ENCODE measurements at places on chromosomes 5 and 9.

- DNase-seq = no peak
These were observed 45.0 kb upstream of the PRRC2B start for GRCh38 chr9:131348631-131349521.

DNA sequence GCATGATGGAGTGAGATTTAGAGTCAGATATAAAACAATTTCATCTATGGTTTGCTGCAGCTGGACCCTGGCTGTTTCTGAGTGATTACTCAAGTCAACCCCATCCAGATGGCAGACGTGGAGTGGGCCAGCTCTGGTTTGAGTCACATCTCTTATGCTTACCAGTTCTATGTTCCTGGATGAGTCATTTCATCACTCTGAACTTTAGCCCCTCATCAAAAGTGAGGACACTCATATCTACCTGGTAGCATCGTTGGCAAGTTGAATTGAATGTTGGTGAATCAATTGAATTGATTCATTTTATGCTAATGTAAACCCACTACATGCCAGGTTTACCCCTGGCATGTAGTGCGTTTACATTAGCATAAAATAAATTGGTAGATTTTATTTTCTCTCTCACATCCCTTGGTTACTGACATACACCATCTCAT lies 176.4 kb downstream of the FGF18 start:
- no peak for DNase-seq

DNA sequence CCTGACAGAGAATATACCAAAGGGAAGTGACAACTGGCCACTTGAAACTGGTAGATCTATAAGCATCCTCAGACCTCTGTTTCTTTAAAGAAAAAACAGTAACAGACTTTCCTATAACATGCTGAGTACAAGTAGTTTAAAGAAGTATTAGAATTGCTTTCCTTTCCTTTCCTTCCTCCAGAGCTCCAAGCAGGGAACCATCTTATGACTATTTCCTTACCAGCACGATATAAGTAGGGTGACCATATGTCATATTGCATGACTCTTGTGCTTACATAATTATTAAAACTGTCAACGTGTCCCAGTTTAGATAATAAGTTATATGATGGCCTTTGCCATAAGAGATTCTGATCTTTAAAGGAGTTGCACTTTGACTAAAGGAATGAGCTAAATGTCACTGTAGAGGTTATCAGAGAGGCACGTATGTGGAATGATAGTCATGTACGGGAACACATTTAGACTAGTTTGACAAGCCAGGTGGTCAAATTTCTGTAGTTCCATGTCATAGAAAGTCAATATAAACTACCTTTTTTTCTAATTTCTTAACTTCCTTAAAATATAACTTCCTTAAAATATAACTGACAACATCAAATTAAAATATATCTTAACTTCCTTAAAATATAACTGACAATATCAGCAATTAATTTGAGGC lies 212.7 kb upstream of the CD180 start:
- no peak for DNase-seq

GRCh38 chr9:10015755-10016154 lies 597.0 kb downstream of the PTPRD start:
- no peak for DNase-seq

GRCh38 chr5:149415066-149415967 lies 36.2 kb upstream of the IL17B start:
- DNase-seq = no peak

- no peak for DNase-seq
These were observed 13.5 kb downstream of the PLAC8L1 start for GRCh38 chr5:146091881-146092280.

DNA sequence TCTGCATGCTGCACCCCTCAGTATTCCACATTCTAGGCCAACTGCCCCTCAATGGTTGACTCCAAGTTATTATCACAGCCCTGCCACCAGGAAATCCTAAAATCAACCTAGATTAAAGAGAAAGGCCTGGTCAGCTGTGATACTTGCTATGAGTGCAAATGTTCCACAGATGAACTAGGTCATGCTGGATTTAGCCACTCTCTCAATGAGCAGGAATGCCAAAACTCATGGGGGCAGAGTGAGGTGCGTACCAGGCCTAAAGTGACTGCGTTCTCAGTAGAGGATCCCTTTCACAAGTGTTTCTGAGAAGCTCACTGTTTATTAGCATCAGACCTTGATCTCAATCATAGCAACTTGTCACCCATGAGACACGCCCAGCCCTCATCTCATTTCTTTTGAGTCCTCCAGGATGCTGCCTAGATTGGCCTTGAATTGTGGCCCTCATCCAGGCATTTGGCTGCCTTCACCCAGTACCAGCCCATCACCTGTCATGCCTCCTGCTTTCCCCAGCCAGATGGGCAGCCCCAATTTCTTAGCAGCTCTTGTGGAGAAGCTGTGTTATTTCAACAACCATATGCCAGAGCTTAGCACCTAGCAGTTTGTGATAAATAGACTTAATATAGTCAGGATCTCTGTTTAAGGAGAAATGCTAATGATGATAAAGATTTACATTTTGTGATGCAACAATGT lies 383.9 kb downstream of the CTNND2 start:
- no peak for DNase-seq

DNA sequence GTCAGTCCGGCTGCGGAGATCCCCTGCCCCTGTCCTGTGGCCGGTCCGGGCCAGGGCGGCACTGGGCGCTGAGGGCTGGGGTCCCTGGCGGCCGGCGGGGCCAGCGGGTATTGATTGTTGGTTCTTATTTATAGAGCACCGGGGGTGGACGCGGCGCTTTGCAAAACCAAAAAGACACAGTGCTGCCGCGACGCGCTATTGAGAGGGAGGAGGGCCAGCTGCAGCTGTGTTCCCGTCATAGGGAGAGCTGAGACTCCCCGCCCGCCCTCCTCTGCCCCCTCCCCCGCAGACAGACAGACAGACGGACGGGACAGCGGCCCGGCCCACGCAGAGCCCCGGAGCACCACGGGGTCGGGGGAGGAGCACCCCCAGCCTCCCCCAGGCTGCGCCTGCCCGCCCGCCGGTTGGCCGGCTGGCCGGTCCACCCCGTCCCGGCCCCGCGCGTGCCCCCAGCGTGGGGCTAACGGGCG lies 2.5 kb downstream of the LRRC26 start:
- DNase-seq = no peak

GRCh38 chr5:14851999-14852526 lies 19.5 kb downstream of the ANKH start:
- DNase-seq = no peak

- DNase-seq = peak; percentile 10
These were observed 57.0 kb downstream of the C9orf153 start for GRCh38 chr9:86202338-86202882.

DNA sequence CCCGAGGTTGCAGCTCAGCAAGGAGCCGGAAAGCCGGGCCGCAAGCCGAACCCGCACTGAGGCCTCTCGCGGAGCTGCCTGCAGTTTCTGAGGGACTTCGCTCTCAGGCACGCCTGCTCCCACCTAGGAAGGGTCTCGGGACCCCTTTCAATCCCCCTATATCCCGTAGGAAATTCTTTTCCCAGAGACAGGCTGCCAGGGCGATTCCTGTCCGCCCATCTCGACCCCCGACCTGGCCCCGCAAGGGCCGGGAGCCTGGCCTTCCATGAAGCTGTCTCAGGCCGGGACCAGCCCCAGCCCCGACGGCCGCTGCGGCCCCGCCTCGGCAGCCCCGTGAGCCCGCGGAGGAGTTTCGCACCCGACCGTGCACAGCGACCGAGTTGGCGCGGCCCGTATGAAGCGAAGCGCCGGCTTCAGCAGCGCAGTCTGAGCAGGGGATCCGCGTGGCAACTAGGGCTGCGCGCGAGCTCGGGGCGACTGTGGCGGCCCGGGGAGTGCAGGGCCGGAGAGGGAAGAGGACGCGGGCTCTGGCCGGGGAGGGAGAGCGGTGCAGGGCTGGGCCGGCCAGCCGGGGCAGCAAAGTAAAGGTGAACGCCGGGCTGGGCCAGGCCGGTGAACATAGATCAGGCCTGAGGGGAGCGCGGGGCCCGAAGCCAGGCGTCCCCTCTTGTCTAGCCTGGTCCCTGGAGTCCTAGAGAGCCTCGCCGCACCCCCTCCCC lies 977 bp upstream of the PRDM12 start:
- no peak for DNase-seq

GRCh38 chr5:14674983-14675854 lies 10.7 kb downstream of the OTULIN start:
- no peak for DNase-seq

DNA sequence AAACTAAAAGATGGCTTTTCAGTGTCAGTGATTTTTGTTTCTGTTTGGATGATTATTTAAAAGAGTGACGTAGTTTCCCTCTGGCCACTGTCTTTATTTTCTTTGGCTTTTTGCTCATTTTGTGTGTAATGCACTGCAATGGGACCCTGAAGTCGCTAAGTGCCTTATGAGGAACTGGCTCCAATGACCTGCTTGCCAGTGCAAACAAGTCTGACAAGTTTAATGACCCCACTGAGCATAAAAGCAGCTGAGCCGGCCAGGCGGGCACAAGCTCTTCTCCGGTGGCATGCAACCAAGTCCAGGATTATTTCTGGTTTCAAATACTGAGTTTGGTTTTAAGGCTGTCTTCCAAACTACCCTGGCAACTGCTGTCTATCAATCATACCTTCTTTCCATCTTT lies 15.6 kb upstream of the GNA14 start:
- peak; percentile 26 for DNase-seq

GRCh38 chr5:88682881-88683361 lies 200.1 kb downstream of the MEF2C start:
- DNase-seq = no peak

DNA sequence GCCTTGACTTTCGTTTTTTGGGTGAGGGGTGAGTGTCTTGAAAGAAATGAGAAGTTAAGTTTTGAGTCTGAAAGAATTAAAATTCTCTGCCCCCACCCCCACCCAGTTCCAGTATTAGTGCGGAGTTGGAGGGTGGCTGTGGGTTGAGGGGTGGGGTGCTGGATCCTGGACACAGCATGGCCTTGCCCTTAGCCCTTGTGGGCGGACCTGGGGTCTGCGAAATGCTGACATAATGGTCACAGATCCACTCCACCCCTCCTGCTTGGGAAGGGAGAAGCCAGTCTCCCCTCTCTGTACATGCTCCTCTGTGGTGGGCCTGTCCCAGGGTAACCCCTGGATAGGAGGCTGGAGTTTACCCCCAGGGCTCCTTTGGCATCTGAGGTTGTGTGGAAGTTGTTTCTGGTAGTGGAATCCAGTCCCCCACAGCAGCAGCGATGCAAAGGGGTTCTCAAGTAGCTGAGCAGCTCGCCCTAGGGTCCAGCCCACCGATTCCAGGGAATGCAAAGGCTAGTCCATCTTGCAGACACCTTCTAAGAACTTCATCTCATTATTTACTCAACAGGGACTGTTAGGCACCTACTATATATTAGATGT lies 42.8 kb upstream of the TCF7 start:
- no peak for DNase-seq

- no peak for DNase-seq
These were observed 66.7 kb upstream of the CAST start for GRCh38 chr5:96595300-96596090.

DNA sequence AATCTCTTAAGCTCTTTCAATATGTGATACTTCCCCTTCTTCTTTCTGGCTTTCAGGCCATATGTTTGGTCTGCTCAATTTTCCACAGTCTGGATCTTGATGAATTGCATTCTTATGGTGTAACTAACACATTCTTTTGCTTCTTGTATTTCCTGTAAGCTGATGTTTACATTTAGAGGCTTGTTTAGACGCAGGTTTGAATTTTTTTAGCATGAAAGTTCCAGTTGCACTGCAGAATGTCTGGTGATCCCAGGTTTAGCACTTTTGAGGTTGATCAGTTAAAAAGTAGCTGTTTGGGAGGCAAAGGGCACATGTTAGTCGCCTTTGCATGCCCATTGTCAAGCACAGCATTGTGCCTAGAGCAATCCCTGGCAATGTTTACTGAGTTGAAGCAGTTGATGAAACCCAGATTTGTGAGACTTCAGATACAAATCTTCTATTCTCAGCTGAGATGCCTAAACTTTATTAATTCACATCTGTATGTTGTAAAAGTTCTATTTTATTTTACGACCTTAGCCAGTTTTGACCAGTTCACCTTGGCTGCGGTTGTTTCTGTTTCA lies 59.6 kb upstream of the SPATA31C2 start:
- DNase-seq = no peak

GRCh38 chr5:85651731-85652130 lies 966.0 kb upstream of the COX7C start:
- no peak for DNase-seq

DNA sequence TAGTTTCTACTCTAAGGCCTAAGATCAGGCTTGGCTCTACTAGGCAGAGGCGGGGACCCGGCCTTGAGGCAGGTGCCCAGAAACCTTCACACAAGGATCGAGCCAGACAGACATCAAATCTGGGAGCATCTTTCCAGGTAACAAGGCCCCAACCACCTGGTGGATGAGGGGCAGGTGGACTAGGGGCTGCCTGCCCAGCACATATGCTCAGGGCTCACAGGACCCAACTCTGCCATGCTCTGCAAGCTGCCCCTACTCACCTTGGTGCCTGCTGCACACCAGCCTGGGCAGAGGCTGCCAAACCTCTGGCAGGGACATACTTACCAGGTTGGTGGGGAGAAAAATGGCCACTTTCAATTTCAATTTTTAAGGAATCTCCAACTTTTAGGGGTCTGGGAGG lies 2.2 kb upstream of the ZNF618 start:
- no peak for DNase-seq

Data from NCI-H774 (cell line).